Memory B cell (primary cell): ENCODE measurements at places on chromosomes 4 and X.

GRCh38 chr4:176238157-176238610 is 30.8 kb downstream of the ASB5 start:
- no peak for DNase-seq

DNA sequence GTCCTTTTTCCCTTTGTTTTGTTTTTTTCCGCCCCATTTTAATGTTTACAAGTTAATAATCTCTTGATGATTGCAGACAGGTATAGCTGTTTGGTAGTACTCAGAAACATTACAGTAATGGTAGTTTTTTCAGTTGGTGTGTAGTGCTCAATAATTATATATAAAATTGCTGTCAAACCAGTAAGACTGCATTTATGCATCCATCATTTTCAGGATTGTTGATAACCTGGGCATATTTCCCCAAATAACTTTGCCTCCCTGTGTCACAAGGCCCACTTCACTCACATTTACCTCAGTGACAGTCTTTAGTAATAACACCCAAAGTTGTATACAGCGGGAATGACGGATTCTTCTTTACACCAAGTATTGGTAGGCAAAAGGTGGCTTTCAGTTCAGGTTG is 16.1 kb downstream of the ARFIP1 start:
- no peak for DNase-seq

- DNase-seq = no peak
Observed at GRCh38 chr4:30460818-30461217, 259.4 kb upstream of the PCDH7 start.

DNA sequence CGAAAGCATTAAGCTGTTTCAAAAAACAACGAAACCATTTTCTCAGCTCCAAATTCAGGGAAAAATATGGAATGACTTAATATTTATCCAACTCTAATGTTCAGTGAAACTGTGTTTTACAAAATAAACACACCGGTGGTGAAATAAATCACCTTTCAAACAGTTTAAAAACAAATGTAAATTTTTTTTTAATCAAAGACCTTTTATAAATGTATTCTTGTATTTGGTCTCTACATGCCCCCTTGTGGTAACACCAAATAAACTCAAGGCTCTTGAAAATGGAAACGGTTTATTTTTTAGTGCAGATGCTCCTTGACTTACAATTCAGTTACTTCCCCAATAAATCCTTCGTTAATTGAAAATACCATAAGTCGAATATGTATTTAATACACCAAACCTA is 45.8 kb upstream of the ITM2A start:
- no peak for DNase-seq

DNA sequence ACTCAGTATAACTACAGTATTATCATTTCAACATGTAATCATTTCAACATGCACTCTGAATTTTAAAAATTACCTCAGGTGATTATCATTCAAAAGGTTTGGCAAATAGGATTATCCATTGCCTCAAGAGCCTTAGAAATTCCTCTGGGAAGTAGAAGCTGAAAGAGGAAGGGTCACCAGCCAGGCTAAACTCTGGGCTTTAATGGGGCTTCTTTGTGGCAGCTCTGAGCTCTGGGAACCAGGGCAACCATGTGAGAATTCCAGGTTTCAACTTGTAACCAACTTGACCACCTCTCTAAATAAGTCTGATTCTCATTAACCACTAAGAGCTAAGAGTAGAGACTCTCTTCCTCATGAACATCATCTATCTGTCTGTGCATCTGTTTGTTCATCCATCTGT is 117.2 kb upstream of the MED14 start:
- DNase-seq = no peak

DNA sequence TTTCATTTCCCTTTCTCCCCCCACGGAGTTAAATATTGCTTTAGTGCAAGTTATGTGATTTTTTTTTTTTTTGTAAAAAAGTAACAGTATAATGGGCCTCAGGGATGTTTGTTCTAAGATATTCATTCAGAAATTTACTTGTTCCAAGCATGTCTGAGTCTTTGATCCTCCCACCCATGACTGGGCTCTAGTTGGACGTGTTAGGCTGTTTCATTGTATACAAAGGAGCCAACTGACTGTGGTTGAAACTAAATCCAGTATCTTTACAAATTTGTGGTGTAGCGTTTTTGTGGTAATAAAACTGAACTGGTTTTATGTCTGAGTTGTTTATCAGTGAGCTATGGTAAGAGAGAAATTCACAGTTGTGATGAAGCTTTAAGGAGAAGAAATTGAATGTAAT is 74.1 kb downstream of the DOCK11 start:
- DNase-seq = no peak

GRCh38 chr4:182893047-182893446 is 24.1 kb downstream of the DCTD start:
- no peak for DNase-seq

DNA sequence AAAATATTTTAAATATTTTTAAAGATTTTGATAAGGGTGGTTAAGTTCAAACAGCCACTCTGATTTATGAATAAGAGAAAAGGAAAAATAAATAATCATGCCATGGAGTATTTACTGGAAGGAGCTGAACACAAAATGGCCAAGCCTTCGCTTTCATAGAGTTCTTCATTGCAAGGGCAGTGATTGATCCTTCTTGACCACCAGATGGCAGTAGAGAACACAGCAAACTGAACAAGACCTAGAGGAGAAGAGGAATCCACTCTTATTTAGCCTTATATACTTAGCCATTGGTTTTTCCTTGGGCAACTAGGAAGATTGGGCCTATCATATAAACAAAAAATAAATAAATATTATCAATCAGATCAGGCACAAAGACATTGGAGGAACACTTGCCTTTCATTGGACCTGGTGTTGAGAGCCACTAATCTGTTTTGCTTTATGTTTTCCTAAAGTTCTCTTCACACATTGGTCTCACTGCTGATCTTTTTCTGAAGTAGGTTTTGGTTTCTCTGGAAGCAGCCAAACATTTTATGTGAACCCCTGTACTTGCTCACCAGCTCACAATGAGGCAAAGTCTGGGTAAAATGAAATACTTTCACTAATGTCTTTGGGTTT is 58.1 kb upstream of the PARM1 start:
- DNase-seq = peak; percentile 68

GRCh38 chr4:114674080-114674479 is 75.5 kb downstream of the UGT8 start:
- no peak for DNase-seq

- DNase-seq = no peak
Observed at GRCh38 chrX:85108165-85108564, 104.5 kb downstream of the APOOL start.

GRCh38 chr4:152065545-152065944 is 304.7 kb upstream of the GATB start:
- no peak for DNase-seq
